NCI-H460 (cell line): ENCODE measurements at places on chromosomes 16 and 17. TPM values are rescaled to one million over a fixed set of nuclear protein-coding genes. Genes with fewer than 3 reads are reported as not detected.

Gene HAS3
- not detected in 2 replicates for total RNA-seq

Gene LRRC59
- 165 and 175 TPM in 2 replicates for total RNA-seq

Gene EXOC3L1
- total RNA-seq, result not detected in 2 replicates

Gene CFAP20
- total RNA-seq, result 77.8 and 85.3 TPM in 2 replicates

Gene OR2C1
- not detected in 2 replicates for total RNA-seq

Gene ABCC3
- total RNA-seq, result 74.8 and 93.3 TPM in 2 replicates

Gene PGP
- 8.6 and 11.9 TPM in 2 replicates for total RNA-seq

Gene NGFR
- total RNA-seq, result 0.07 TPM in 1 of 2 replicates, not detected in the other

Gene CYLD
- 9.5 and 12.0 TPM in 2 replicates for total RNA-seq

Gene WFDC1
- total RNA-seq, result not detected in 2 replicates

Gene CASKIN1
- 0.50 and 1.5 TPM in 2 replicates for total RNA-seq

Gene B4GALNT2
- not detected in 2 replicates for total RNA-seq

Gene RNF227
- 5.7 and 6.3 TPM in 2 replicates for total RNA-seq

Gene CD300H
- total RNA-seq, result not detected in 2 replicates

Gene HOXB6
- total RNA-seq, result 11.6 and 13.7 TPM in 2 replicates

Gene AANAT
- not detected in 2 replicates for total RNA-seq

Gene ITGAD
- total RNA-seq, result not detected in 2 replicates

Gene GAS2L2
- total RNA-seq, result not detected in 2 replicates

Gene SBK1
- total RNA-seq, result 0.05 and 0.09 TPM in 2 replicates

Gene CA5A
- total RNA-seq, result 0.10 TPM in 1 of 2 replicates, not detected in the other

Gene KRTAP9-7
- not detected in 2 replicates for total RNA-seq

Gene CD300E
- not detected in 2 replicates for total RNA-seq

Gene LGALS9
- 0.14 and 0.25 TPM in 2 replicates for total RNA-seq

Gene HOXB1
- not detected in 2 replicates for total RNA-seq

Gene TENT4B
- 12.1 and 12.4 TPM in 2 replicates for total RNA-seq

Gene PTGES3L
- total RNA-seq, result 0.12 TPM in 1 of 2 replicates, not detected in the other

Gene ATP2C2
- not detected in 2 replicates for total RNA-seq

Gene NARF
- total RNA-seq, result 26.6 and 37.7 TPM in 2 replicates

Gene TEX19
- total RNA-seq, result 0.20 and 0.57 TPM in 2 replicates

Gene KRTAP16-1
- total RNA-seq, result not detected in 2 replicates

Gene CNGB1
- not detected in 2 replicates for total RNA-seq

Gene VWA3A
- total RNA-seq, result not detected in 2 replicates

Gene HBA2
- not detected in 2 replicates for total RNA-seq

Gene PNMT
- total RNA-seq, result not detected in 2 replicates

Gene TNFSF13
- 0.63 and 1.4 TPM in 2 replicates for total RNA-seq

Gene FOXJ1
- total RNA-seq, result not detected in 2 replicates

Gene RAMP2
- total RNA-seq, result 0.63 and 0.74 TPM in 2 replicates

Gene CARHSP1
- 33.0 and 40.4 TPM in 2 replicates for total RNA-seq

Gene ITPRIPL2
- 25.7 and 30.0 TPM in 2 replicates for total RNA-seq

Gene SPNS2
- total RNA-seq, result 0.52 TPM in 1 of 2 replicates, not detected in the other

Gene KRT33B
- not detected in 2 replicates for total RNA-seq

Gene EVPLL
- total RNA-seq, result not detected in 2 replicates
